Activated CD4-positive, alpha-beta T cell treated with anti-CD3 and anti-CD28 coated beads, Interleukin-2, amount 50 U/mL, for 4 hours (primary cell): ENCODE measurements at places on chromosomes 16 and 17.

DNA sequence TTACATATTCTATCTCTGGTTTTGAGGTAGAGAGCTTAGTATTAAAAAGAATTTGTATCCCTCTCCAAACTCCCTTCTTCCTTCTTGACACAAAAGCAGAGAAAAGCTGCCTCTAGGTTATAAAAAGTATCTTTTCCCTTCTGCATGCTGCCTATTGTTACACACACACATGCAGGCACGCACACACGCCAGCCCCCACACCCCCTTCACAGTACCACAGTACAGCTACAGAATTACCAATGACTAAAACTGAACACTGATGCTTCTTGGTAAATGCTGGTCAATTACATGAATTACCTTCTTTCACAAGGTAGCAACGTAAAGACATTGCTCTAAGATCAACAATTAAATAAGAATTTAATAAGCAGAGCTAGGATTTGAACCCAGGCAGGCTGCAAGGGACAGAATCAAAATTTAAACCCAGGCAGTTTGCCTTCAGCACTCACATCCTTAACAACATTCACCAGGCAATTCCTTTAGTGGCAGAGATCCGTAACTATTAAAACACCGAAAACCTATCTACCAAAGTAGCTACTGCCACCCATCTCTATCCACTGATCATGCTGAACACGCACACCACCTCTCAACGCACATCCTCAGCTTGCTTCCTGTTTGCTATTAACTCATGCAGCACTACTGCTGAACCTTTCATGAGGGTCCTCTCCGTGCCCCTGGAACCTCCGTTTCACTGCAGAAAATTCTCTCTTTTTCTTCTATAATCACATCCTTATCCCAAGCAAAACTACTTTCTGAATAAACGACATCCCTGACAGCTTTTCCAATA lies 37.8 kb downstream of the YWHAE start:
- DNase-seq = no peak

DNA sequence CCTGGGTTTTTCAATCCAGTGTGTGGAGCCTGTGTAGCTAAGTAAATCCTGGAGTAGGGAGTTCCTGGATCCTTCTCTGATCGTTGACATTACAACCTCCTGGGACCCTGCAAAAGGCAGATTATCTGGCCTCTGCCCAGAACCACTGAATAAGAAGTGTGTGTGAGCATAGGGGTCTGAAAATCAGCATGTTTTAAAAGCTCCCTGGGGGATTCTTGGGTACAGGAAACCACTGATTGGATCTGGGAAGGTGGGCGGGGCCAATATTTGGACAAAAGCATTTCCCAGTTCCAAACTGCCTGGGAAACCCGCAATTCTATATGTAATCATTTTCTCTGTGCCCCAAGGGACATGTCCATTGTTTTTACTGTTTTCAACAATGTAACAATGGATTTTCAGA lies 27.2 kb upstream of the BEAN1 start:
- no peak for DNase-seq

DNA sequence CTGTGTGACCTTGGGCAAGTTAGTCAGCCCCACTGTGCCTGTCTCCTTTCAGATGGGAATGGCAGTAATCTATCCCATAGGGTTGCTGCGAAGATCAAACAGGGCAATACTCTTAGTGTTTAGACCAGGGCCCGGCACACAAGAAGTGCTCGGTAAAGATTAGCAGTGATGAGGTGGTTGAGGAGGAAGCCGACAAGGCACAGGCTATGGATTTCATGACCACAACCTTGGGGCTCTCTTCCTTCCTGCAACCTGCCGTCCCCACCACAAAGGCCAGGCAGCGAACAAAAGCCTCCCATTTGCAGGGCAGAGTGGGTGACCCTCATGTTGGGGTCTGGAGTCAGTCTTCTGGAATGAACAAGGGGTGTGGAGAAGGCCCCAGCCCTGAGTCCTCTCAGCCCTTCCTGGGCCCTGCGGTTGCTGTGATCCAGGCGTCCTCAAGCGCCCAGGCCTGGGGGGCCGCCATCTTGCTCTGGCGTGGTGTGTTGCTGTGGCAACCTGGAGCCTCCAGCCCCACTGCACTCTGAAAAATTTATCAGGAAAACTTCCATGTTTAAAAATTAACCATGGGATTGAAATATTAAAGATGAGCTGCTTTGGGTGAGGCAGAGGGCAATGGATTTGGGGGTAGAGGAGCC lies 9.8 kb downstream of the ADAM11 start:
- DNase-seq = no peak

- DNase-seq = no peak
Observed at GRCh38 chr16:3180445-3180878, 7.5 kb upstream of the OR1F1 start.

DNA sequence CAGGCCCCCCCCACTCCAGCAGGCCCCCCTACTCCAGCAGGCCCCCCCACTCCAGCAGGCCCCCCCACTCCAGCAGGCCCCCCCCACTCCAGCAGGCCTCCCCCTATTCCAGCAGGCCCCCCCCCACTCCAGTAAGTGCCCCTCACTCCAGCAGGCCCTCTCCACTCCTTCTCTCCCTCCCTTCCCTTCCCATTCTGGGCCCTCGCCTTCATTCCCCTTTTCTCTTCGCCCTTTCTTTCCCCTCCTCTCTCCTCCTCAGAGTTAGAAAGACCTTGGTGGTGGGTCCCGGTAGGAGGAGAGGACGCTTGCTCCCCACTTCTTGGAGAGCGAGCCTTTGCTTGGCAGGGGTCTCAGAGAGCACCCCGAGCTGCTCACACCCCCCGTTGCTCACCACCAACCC lies 177.0 kb upstream of the TNRC6C start:
- DNase-seq = no peak

GRCh38 chr17:57257195-57257894 lies 1.0 kb downstream of the MSI2 start:
- no peak for DNase-seq

DNA sequence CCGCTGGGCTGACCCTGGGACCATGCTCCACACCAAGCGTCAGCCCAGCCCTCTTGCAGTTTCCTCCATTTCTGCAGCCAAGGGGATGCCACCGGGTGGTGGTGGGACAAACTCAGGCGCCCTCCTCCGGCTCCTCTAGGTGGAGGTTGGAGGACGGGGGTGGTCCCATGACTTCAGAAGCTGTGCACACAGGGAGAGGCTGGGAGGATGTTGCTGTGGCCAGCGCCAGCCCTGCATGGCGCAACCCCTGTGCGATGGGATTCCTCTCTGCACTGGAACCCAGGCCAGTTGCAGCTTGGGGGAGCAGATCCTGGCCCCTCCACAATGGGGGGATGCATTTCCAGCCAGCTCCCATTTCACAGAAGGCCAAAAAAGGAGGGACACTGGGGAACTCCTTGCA lies 246.5 kb downstream of the C16orf95 start:
- DNase-seq = no peak

GRCh38 chr17:28597606-28598383 lies 1.0 kb downstream of the SPAG5 start:
- no peak for DNase-seq
